ENCODE measurements at places on chromosomes 2 and 18. TPM values are rescaled to one million over a fixed set of nuclear protein-coding genes. Genes with fewer than 3 reads are reported as not detected.

GRCh38 chr2:96247009-96247408, 18.8 kb downstream of the TMEM127 start:
- DNase-seq: no peak

The ONECUT2 gene
- total RNA-seq: under 0.01 TPM

GRCh38 chr2:215063526-215063925, 74.9 kb downstream of the ABCA12 start:
- DNase-seq: no peak

The MYO1B gene
- total RNA-seq: 75.3 TPM

DNA sequence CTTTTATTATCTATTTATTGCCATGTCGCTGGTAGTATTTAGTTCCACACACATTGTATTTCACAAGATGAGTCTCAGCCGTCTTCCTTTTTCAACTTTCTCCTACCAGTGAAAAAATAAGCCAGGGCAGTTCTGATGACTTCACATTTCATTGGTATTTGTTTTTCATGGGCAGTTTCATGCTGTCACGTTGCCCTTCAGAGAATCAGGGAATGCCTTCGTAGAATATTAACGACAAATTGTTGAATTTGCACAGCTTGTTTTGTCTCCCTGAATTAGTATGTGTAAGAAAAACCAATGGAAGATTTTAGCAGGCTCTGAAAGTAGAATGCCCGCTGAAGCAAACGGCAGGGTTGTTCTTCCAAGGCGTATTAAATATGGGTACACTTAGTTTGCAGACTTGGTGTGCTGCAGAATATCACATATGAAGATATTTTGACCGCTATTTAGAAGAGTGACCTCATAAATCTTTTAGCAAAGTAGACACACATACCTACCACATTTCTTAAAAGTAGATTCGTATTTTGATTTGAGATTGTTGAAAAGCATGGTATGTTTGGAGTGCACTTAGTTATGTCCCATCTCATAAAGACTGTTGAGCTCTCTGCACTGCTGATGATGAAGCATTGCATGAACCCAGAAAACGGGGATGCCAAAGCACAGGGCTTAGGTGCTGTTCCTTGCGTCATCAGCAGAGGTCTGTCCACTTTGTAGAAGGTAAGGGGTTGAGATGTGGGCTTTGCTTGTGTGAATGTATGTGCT, 2.9 kb downstream of the NEDD4L start:
- no peak for DNase-seq

GRCh38 chr2:222364285-222364895, 60.0 kb upstream of the SGPP2 start:
- DNase-seq: peak; percentile 62

DNA sequence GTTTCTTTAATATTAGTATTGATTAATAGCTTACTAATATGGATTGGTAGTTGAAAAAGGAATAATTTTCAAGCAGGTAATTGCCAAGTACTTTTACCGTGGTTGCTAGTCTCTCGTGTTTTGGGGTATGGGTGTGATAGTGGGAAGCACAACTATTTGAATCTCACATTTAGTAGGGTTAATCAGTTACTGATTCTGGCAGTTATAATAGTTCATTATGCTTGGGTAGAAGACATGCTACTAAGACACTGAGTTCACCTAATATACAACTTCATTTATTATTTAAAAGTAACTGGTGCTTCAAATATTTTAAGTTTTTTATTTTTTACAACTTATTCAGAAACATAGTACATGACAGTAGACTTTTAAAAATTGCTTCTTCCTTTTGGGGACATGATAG, 33.5 kb downstream of the SOCS6 start:
- no peak for DNase-seq

Data from fibroblast of the aortic adventitia (primary cell).